NCI-H526 treated with DMSO at 0.1 percent for 48 hours (cell line): ENCODE measurements at places on chromosomes 1 and 21.
A peak's percentile ranks its signal among the peaks of the same experiment; 100 is the strongest.

DNA sequence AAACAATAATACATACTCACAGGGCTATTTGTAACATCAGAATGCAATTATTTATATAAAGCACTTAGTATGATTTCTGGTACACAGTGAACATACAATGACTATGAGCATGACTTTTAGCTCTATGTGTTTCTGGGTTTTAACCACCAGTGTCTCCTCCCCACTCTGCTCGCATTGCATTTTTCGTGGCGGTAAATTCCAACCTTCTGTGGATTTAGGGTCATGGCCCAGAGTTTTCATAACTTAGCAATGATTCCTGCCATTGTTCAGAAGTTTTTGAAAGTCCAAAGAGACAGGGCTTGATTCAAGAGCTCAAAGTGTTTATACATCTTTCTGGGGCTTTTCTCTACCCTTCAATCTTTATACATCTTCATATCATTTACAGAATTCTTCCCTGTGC lies 191.3 kb downstream of the BACH1 start:
- no peak for DNase-seq

DNA sequence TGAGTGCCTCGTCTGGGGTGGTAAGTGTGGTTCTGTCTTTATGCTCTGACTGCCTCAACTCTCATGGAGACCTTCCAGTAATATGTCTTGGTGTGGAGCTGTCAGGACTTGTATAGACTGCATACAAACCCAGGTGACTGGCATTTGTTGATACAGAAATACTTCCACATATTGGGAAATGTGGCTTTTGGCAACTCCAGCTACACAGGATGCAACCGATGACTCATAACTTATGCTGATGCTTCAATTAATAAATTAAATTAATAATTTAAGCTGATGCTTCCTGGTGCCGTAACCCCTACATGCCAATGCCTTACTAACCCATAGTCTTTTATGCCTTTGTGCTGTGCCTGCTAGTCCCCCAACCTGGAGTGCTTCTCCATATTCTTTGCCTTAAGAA lies 72.3 kb upstream of the ARTN start:
- DNase-seq: no peak

DNA sequence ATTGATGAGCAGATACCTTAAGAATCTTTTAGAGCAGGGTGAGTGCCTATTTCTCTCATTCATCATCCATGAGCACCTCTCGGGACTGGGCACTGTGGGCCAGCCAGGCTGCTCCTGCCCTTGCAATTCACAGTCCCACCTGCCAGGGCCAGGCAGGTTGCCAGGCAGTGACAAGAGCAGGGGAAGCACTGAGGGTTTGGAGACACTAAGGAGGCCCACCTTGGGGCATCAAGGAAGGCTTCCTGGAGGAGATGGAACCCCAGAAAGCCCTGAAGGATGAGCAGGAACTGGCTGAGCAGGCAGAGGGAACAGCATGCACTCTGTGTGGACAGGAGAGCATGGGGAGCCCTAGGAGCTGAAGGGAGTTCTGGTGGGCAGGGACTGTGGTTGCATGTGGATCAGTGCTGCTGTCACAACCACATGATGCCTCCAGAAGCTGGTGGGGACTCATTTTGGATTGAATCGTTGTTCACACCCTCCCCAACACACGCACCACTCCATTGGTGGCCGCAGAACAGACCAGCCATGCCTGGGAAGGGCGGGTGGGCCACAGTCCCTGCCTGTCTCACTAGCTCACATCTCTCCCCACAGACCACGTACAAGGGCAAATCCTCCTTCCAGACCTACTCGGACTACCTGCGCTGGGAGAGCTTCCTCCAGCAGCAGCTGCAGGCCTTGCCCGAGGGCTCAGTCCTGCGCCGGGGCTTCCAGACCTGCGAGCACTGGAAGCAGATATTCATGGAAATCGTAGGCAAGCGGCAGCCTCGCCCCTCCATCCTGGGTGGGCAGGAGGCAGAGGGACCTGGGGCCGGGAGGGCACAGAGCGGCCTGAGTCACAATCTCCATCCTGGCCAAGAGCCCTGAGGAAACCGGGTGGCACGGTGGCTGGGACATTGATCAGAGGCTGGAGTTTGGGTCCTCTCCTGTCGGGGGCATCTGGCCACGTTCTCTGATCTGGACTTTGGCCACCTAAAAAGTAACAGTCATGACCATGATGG lies 55.1 kb downstream of the DISP3 start:
- DNase-seq: no peak

DNA sequence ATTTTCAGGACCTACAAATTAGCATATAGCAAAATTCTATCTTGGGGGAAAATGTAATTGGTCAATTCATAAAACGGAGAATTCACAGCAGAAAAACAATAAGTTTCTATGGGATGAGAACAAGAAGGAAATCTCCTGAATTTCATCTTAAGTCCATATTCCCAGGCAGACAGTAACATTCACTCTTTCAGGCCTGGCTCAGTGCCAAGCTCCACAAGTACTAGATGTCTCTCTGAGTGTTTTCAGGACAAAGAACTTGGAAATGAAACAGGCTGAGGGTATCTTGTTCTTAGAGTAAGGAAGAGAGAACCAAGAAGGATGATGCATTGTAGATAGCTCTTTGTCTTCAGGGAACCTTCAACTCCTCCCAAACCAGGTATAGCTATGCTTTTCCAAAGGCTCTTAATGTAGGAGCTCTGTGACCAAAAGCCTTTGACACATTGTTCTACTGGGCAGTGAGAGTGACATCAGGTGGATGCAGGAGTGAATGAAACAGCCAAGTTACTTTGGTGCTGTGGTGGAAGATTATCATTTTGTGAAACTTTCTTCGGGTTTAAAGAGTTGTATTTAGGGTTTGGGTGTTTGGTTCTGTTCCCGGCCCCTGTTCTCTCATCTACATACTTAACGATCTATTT lies 298.3 kb downstream of the GPATCH2 start:
- DNase-seq: no peak

- DNase-seq: peak; percentile 29
These were observed 19.5 kb downstream of the MAP7D1 start for GRCh38 chr1:36175137-36176095.

GRCh38 chr1:54325284-54325683 lies 80.9 kb downstream of the SSBP3 start:
- no peak for DNase-seq

- DNase-seq: peak; percentile 97
These were observed 142.1 kb upstream of the IVNS1ABP start for GRCh38 chr1:185459141-185459540.

GRCh38 chr1:223230161-223230881 lies 87.3 kb upstream of the TLR5 start:
- DNase-seq: no peak

- DNase-seq: peak; percentile 71
These were observed at the start of gene ANKRD35 for GRCh38 chr1:145885738-145886287. ANKRD35 (minus strand) TSS chr1:145885866; CDS start chr1:145885758, 108 bp downstream.

GRCh38 chr1:181392613-181393220 lies 90.6 kb upstream of the CACNA1E start:
- DNase-seq: no peak

DNA sequence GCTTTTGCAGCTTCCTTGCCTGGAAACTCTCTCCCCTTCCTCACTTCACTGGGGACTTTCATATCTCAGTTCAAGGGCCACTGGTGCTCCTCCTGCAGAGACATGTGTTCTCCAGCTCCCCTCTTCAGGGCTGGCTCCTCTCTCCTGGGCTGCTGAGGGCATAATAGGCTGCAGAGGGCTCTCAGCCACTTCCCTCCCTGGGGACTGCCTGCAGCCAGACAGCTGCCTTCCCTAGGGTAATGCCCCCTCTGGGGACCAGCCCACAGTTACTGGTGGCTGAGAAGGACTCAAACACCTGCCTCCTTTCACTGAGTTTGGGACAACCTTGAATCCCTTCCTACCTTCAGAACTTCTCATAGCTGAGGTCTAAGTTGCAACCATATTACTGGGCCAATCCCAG lies 104.8 kb upstream of the POU3F1 start:
- peak; percentile 86 for DNase-seq

GRCh38 chr1:109498161-109498801 lies 4.4 kb downstream of the CYB561D1 start:
- peak; percentile 23 for DNase-seq

DNA sequence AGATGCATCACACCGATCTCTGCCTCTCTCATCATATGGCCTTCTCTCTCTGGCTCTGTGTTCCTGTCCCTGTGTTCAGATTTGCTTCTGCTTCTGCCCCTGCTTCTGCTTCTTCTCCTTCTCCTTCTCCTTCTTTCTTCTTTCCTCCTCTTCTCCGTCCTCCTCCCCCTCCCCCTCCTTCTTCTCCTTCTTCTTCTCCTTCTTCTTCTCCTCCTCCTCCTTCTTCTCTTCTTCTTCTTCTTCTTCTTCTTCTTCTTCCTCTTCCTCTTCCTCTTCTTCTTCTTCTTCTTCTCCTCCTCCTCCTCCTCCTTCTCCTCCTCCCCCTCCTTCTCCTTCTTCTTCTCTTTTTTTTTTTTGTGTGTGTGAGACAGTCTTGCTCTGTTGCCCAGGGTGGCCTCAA lies 139.9 kb upstream of the KLHDC7A start:
- no peak for DNase-seq

DNA sequence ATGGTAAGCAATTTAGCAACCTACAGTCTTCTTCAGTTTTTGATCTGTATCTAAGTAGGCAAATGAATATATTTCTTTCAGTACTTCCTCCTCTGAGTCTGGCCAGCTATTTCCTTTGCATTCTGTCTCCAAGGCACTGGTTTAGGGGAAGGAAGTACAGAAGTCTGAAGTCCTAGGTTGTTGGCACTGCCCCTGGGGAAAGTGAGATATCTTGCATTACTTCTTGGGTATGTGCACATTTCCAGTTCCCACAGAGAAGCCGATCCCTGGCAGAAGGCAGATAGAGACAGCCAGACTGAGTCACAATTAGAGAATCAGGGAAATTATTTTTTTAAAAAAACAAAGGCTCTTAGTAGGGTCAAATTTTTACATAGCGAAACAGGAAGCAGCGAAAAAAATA lies 98.8 kb downstream of the RASAL2 start:
- no peak for DNase-seq

DNA sequence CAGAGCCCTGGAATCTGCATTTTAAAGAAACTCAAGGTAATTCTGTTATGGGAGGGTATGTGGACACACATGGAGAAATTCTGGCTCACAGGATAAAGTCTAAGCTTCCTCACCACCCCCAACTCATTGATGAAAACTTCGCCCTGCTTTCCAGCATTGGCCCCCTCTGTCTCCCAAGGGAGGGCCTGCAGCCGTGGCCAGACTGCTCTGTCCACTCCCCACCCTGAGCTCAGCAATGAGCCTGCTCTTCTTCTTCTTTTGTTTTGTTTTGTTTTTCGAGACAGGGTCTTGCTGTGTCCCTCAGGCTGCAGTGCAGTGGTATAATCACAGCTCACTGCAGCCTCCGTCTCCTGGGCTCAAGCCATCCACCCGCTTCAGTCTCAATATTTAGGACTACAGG lies 136.8 kb upstream of the EDN2 start:
- no peak for DNase-seq

GRCh38 chr1:26996024-26996423 lies 2.5 kb downstream of the TRNP1 start:
- no peak for DNase-seq

DNA sequence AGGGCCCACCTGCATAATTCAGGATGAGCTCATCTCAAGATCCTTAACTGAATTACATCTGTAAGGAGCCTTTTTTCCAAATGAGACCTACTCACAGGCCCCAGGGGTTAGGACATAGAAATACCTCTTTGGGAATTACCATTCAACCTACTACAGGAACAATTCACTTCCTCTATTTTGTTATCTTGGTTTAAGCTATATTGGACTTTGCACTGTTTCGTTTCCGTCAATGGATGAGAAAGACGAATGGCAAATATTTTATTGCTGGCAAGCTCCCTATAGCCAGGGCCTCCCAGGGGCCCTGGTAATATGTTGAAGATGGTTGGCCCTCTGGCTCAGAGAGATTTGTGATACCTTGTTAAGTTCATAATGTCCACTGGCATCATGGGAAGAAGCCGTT lies 384.2 kb upstream of the DUSP10 start:
- no peak for DNase-seq

DNA sequence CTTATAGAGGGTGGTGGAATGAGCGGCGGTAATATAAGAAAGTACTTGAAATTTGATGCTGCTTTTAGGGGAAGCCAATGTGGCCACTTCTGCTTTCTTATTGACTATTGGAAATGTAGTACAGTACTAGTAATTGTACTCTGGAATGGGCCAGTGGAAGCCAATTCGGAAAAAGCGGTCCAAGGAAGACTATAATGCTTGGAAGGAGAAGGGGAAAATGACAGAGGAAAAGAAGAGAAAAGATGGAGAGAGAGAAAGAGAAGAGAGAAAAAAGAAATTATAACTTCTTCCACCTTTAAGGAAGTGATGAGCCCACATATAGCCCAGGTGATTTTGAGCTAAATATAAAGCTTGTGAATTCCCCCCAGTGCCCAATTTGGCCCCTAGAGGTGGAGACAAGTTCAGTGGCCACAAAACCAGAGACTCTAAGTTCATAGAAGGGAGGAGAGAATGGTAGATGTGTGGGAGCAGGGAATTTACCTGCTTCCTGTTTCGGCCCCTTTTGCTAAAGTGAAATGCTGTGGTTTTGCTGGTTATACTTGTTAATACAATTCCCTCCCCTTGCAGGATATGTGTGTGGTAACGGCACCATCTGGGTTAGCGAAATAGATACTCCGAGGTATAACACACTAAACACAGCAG lies 35.7 kb upstream of the DUSP10 start:
- DNase-seq: no peak

GRCh38 chr1:35576061-35576765 lies 3.1 kb downstream of the TFAP2E start:
- DNase-seq: no peak

DNA sequence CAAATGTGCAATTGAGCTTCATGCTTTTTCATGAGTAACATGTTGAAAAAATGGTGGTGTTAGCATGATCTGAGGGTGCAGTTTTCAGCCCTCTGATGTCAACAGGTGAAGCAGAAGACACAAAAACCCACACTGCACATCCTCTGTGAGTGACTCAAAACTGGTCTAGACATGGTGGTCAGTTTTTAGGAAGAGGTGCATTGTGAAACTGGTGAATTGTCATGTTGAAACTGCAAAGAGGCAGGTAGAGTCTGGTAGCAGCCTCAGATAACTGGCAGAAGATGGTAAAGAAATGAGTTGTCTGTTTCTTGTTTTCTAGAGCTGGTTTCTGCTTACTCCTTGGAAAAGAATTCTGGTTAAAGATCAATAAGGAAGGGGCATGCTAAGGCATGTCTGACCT lies 97.3 kb upstream of the HMCN1 start:
- no peak for DNase-seq

DNA sequence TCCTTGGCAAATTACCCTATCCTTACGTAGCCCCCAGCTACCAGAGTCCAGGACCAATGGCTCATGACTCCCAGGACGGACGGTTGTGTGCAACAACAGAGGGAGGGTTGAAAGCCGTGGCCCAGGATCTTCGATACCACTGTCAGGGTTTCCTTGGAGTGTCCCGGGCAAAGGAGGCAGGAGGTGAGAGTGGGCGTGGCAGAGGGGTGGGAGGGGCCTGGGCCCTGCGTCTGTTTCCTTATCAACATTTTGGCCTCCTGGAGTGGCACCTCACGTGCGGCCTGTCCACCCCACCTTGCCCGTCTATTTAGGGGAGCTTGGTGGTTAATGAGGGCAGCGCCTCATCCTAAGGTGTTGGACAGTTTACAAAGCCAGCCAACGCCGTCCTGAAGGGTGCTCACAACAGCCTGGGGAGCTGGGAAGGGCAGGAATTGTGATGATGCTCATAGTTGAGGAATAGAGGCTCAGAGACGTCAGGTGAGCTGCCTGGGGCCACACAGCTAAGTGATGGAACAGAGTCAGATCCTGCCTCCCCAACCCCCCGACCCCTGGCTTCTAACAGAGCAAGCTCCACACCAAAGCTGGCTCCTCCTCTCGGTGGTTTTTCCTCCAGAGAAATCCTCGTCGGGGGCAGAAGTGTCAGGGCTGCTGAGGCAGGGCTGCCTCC lies 17.4 kb upstream of the ARHGEF10L start:
- no peak for DNase-seq

GRCh38 chr1:57638239-57638638 lies 214.4 kb upstream of the DAB1 start:
- no peak for DNase-seq
